ENCODE measurements at places on chromosomes 1 and 21.

DNA sequence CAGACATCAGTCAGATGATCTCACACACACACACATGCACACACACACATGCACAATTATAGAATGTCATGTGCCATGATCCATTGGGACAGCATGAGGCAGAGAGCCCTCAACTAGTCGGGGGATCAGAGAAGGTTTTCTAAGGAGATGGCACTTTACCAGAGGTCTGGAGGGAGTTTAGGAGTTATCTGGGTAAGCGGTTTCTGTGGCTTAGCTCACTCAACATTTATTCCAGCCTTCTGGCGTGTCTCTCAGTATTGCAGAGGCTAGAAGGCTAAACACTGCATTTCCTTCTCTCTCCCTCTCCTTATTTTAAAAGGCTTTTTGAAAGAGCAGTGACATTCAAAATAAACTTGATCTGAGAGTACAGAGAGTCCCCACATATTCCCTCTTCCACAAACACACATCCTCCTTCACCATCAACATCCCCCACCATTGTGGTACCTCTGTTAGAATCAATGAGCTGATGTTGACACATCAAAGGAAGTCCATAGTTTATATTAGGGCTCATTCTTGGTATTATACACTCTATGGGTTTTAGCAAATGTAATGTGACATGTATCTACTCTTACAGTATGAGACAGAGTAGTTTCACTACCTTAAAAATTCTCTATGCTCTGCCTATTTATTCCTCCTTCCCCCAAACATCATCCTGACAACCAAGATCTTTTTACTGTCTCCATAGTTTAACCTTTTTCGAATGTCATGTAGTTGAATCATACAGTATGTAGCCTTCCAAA is 9.0 kb upstream of the PLA2G2A start:
- no peak for DNase-seq

- no peak for DNase-seq
Observed at GRCh38 chr1:43319766-43320165, 17.9 kb upstream of the MPL start.

DNA sequence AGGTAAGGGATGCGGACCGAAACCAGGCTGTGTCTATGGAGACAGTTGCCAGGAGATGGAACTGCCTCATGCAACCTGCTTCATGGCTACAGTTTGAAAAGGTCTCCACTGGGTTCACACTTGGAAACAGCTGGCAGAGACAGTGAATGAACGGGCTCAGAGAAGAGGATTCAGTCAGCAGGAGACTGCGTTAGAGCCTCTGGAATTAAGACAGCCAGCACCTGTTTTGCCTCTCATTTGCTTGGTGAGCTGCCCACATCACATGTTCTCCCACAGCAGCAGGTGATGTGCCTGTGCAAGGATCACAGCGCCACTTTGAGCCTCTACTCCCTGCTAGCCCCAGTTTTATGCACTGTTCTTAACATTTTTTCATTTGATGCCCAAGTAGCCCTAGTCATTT is 321.0 kb downstream of the PLPP3 start:
- DNase-seq: no peak

DNA sequence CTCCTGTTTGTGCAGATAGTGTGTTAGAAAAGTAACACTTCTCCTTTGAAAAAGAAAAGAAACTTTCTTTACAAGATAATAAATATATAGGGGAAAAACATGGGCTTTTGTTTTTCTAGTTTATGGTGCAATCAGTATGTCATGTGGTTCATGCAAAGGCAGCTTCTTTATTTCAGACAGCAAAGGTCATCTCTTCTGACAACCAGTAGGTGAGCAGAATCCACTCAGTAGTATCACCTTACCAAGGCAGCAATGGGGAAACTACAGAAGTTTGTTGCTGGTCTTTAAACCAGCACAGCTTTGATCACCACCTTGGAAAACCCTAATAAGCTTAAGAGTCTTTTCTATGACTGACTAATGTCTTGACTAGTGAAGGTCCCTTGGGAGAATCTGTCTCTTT is 13.0 kb upstream of the SAMSN1 start:
- no peak for DNase-seq

DNA sequence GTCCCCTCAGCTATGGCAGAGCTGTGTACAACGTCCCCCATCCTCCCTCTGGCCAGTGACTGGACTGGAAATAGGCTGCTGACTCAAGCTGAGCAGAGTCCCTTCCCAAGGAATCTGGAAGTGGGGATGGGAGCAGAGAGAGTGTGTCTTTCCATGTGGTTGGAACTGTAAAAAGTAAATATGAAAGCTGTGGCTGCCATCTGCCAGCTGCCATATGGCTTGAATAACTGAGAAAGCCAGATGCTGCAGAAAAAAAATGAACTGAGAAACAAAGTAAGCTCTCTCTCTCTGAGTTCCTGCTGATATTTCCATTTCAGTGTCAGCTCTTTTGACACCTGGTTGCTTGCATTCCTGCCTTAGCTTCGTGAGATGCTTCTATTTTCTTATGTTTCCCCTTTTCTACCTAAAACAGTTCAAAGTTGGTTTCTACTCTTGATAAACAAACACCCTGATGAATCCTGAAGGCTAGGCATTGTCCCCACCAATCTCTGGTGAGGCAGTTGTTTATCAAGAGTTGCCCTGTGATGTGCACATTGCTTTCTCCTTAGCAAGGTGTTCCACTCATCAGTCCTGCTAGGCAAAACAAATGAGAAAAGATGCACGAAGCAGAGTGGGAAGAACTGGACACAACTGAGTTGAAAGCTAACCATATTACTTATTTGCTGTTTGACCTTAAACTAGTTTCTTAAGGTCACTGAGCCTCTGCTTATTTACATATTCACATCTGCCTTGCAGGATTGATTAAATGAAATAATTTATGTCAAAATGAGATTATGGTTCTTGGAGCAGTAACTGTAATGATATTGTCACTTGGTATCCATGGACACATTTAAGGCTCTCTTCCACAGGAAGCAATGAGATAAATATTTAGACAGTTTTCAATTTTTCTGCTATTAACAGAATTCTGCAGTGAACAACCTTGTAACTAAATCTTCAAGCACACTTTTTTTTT is 16.6 kb upstream of the DR1 start:
- no peak for DNase-seq

- DNase-seq: no peak
Observed at GRCh38 chr1:206067486-206068227, 14.7 kb downstream of the RHEX start.

GRCh38 chr1:179038528-179039281 is 13.0 kb downstream of the FAM20B start:
- no peak for DNase-seq

DNA sequence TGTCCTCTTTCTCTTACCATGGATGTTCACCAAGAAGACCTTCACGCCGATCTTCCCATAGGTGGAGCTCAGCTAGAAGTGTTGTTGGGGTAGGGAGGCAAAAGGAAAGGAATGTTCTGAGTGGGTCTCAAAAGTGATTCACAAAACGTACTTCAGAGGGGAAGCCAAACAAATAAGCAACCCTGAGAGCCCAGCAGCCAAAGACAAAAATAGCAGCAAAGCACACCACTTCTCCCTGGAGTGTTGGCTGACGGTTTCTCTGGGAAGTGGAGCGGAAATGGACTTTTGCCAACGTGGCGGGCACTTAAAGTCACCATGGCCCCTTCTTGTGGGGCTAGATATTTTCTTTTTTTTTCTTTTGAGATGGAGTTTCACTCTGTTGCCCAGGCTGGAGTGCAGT is 23.1 kb downstream of the SLC26A9 start:
- DNase-seq: peak; percentile 53

- no peak for DNase-seq
Observed at GRCh38 chr1:32647308-32648134, 2.8 kb downstream of the ZBTB8OS start.

DNA sequence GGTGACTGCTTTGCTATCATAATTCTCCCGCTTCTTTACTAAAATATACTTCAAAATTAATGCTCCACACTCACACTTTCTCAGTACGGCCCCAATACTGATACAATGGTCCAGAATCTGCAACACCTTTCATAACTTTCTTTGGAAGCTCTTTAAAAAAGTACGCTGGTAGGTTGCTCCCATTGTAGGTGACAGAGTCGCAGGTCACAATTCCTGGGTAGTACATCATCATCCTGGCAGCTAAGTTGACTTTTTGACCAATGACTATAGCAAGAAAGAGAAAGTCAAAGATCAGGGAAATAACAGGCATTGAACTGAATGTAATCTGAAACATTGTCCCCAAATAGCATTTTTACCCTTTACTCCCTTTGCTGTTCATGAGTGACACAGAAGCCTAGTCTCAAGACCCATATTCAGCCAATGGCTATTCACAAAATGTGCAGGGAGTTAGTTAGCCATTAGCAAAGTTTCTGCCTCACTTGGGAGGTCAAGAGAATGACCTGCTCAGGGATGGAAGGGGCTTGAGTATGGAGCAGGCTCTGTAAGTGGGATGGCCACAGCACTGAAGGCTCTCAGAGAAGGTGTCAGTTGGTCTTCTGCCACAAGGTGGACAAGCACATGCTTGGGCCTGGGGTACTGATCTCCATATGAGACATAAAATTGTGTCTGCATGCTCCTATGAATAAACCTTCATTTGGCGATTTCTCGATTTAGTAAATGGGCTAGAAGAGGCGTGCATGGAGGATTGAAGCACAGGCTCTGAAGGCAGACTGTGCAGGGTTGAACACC is 35.4 kb downstream of the ADCY10 start:
- no peak for DNase-seq

DNA sequence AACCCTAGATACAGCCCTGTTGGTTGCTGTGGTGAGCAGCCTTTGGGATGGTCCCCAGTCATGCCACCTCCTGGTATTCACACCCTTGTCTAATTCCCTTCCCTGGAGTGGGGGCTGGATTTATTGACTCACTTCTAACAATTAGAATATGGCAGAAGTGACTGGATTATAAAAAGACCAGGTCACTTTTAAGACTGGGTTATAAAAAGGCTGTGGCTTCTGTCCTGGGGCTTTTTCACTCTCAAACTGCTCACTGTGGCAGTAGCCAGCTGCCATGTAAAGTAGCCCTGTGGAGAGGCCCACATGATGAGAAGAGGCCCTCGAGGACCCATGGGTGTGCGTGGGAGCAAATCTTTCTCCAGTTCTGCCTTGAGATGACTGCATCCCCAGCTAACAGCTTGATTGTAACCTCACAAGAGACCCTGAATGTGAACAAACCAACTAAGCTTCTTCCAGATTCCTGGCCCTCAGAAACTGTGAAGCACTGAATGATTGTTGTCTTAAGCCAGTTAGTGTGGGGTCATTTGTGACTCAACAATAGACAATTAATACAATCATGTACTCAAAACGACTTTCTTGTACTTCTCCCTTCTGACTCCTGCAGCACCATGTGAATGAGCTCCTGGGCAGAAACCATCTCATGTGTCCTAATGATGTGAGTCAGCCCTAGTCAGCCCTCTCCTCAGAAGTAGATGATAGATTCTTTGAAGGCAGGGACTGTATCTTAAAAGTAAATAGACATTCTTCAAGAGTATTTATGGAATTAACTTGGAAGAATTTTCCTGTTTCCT is 234.9 kb downstream of the TNR start:
- DNase-seq: peak; percentile 83

DNA sequence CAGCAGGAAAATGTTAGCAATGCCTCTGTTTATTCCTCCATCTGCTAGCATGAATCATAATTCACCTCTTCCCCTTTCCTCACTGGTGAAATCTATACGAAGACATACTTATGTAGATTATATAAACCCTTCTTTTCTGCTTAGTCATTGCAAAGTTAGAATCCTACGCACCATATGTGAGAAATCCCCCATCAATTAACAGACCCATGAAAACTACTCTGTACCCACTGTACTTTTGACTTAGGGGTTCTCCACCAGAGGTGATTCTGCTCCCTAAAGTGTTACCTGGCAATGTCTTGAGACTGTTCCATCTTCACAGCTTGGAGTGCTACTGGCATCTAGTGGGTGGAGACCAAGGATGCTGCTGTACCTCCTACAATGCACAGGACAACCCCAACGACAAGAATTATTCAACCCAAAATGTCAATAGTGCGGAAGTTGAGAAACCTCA is 49.6 kb upstream of the KCTD3 start:
- DNase-seq: no peak

- no peak for DNase-seq
Observed at GRCh38 chr1:184635347-184635979, 119.2 kb downstream of the EDEM3 start.
